ENCODE measurements at places on chromosomes 7 and 10. TPM values are rescaled to one million over a fixed set of nuclear protein-coding genes. Genes with fewer than 3 reads are reported as not detected.
A peak's percentile ranks its signal among the peaks of the same experiment; 100 is the strongest.

GRCh38 chr10:11443468-11444154, 167.8 kb downstream of the USP6NL start:
- DNase-seq = no peak

GRCh38 chr10:102643336-102644065, 778 bp upstream of the TRIM8 start:
- DNase-seq = peak; percentile 89

DNA sequence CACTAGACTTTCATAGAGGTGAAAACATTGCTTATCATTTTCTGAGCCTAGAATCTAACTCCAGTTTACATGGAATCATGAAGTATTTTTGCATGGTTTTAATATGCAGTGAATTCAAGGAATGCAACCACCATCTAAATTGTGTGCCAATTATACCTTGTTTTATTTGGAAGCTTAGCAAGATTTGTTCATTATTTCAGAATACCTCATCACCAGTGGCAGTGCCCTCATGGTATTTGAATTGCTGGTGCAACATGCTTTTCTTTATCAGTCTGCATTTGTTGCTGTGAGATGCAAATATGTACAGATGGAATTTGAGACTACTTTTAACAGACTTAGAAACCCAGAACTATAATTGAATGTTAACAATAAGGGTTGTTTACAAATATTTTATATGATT, 18.7 kb upstream of the ZNF800 start:
- DNase-seq = no peak

DNA sequence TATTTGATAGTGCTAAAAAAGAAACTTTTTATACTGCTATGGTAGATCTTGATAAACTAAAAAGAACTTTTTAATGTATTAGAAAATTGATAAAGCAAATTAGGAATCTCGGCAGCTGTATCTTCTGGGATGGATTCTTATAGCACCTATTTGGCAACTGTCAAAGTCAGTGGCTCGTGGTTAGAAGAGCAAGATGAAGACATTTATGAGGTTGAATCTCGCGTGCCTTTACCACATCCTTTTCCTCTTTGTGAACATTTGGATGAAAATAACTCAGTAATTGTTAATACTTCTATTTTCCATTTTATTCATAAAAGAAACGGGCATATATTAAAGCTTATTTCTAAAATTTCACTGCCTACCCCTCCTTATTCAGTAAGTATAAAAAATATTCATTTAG, 76.2 kb downstream of the CYP51A1 start:
- no peak for DNase-seq

OR2A7 gene
- not detected for total RNA-seq

GRID2IP gene
- total RNA-seq = 0.96 TPM

DNA sequence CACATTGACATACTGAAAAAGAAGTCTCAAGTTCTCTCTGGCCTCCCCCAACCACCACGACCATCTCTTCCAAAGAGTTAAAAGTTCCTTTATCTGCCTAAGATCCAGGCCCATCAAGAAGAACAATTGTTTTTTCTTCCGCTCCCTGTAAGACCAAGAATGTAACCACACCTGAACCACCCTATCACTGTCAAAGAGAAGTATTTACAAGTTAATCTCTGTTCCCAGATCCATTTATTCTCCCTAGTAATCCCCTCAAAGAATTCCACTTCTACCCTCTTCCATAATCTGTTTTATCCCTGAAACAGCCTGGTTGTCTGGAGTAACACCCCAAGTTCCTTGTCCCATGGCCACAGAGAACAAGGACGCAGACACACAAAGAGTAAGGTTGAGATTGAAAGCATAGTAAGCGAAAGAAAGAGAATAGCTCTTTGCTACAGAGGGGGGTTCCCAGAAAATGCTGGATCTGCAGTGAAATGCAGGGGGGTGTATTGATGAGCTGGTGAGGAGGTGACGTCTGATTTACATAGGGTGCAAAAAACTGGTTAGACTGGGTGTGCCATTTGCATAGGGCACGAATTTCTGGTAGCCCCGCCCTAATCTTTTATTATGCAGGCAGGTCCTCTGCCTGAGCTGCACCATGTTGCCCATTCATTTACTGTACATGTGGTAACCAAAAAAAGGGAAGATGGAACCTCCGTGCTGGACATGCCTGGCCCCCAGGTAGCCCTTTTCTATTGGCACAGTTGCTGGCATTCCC, 122.0 kb downstream of the SKIDA1 start:
- DNase-seq = no peak

GRCh38 chr10:129108378-129108777, 358.7 kb upstream of the MGMT start:
- DNase-seq = no peak

SPDYE8 gene
- 0.48 TPM for total RNA-seq

CDHR1 gene
- total RNA-seq = 1.2 TPM

- DNase-seq = no peak
Measured at GRCh38 chr7:37100735-37101331, 347.8 kb downstream of the ELMO1 start.

- DNase-seq = no peak
Measured at GRCh38 chr7:13577566-13578145, 411.8 kb downstream of the ETV1 start.

GRCh38 chr7:152868122-152869040, 108.8 kb downstream of the ACTR3B start:
- DNase-seq = no peak

DNA sequence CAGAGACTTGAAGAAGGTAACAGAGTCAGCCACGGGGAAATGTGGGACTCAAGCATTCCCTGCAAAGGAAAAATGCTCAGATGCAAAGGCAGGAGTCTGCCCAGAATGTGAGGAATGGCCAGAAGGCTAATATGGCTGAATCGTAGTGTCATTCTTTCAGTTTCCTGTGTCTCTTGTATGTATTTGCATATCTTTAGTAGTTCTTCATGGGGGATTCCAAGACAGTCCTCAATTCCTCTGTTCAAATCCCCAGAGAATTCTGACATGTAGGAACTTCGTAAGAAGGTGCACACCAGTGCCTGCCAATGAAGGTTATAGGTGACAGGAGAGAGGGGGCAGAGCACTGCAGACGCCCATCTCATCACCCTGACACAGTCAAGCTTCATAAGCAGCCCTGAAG, 154.4 kb downstream of the CACNB2 start:
- no peak for DNase-seq

DNA sequence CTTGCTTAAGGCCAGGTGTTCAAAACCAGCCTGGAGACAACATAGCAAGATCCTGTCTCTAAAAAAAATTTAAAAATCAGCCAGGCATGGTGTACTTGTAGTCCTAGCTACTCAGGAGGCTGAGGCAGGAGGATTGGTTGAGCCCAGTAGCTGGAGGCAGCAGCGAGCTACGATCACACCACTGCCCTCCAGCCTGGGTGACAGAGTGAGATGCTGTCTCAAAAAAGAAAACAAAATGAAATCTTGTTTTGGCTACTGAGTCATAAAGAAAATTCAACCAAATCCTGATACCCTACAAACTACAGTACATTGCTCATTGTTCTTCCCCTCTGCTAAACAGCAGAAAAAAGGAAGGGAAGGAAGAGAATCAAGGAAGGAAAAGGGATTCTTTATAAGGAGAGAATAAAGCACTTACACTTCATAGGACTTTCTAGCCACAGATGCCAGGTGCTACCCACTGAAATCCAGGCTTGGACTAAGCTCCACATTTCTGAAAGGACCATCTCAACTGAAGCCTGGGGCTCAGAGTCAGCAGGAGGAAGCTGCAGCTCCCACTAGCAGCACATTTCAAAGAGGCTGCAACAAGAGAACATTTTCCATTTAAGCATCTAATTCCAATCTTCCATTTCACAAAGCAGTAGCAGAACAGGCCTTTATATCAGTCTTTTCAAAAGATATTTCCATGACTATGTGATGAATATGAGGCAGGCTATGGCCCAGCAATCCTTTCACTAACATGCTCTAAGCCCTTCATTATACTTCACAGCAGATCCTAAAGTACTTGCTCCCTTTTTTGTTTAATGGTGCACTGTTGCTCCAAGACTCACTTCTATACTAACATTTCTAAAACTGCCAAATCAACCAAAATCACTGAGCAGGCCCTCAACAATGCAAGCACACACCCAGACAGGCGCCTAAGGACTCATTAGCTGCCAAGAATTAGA, 13.5 kb downstream of the TNPO3 start:
- no peak for DNase-seq

GRCh38 chr10:102627736-102628293, 16.5 kb upstream of the TRIM8 start:
- DNase-seq = peak; percentile 83

- DNase-seq = no peak
Measured at GRCh38 chr10:131456411-131456810, 144.9 kb upstream of the TCERG1L start.

SLC26A5 gene
- total RNA-seq = not detected

DNA sequence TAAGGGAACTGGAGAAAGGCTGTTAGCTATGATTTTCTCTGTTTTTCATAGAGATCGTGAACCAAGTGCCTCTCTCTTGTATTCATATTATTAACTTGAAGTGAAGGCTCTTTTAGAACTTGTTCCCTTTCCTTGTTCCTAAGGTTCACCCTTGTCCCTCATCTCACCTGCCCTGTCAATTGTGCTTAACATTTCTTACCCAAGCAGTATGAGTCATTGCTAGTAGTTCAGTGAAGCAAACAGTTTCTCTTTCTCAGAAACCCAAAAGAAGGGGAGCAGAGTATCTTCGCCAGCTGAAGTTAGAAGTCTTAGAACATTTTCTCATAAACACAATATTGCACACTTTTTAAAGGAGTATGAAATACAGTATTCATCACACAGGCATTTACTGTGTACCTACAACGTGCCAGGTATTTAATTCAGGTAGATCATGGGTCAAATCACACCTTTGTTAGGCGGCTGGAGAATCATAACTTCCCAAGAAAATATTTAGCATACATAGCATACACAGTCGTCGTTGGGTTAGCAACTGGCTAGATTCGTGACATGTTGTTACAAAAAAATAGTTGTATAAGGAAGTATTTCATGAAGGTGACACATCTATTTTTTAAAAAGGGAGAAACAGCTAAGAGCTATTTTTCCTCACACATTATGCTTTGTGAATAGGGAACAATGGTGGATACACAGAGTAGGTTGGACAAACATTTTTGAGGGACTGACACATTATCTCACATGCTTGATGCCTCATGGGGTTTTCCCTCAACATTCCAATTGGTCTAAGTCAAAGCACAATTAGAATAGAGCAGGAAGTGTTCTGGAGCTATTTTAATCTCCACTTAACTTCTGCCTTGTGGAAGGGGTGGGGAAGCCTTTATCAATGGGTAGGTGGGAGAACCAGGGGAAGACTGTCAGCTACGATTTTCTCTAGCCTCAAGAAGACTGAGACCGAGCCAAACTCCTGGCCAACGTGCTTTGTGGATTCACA, 13.2 kb downstream of the HDAC9 start:
- DNase-seq = no peak

GRCh38 chr10:59465088-59465487, 102.7 kb upstream of the FAM13C start:
- DNase-seq = no peak

GRCh38 chr7:46626261-46626660, 705.2 kb upstream of the IGFBP3 start:
- no peak for DNase-seq

DNA sequence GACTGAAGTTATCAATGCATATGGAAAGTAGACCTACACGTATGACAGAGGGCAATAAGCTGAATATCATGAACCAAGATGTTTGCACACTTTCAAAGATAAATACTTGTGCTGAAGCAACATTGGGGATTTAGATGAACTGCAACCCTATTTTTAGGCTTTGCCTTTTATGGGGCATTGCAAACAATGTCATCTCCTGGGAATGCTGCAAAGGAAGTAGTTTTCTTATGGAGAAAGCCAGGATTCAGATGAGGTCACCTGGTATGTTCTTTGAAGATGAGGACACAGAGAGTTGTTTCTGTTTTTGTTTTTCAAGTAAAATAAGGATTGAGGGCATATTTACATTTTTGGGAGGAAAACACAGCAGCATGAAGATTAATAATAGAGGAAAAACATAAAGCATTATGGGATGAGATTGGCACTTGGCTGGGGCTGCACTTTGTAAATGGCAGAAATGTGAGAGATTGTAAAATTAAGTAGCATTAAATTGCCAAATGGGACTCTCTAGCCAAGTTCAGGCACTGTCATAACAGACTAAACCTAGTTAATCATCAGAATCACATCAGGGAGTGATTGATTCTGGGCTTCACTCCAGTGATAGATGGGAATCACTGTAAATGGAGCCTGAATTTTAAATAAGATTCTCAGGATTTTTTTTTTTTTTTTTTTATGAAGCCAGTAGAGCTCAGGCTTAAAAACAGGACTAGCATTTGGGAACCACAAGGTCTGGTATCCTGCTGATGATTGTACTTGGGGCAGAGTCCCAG, 63.1 kb downstream of the MALRD1 start:
- DNase-seq = peak; percentile 41

DNA sequence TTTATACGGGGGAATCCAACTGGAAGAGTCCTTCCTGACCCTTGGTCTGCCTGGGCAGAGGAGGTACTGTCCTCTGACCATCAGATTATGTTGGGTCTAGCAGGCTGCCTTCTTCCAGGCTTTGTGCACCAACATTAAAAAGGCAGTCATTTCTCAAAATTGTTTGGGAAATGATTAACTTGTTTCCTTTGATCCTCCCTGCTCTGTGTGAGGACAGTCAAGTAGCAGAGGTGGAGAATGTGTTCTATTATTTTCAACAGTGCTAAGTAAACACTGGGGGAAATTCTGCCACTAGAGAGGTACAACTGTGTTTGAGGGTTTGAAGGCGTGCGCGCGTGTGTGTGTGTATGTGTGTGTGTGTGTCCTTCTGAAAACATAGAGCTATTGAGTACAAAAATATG, 20.6 kb downstream of the ACSL5 start:
- DNase-seq = no peak

GRCh38 chr7:99551334-99551733, 580 bp downstream of the FAM200A start:
- DNase-seq = no peak

OR2A42 gene
- 0.48 TPM for total RNA-seq

GRCh38 chr7:111853201-111853990, 291.1 kb upstream of the IMMP2L start:
- DNase-seq = peak; percentile 31

NKX2-3 gene
- not detected for total RNA-seq

DNA sequence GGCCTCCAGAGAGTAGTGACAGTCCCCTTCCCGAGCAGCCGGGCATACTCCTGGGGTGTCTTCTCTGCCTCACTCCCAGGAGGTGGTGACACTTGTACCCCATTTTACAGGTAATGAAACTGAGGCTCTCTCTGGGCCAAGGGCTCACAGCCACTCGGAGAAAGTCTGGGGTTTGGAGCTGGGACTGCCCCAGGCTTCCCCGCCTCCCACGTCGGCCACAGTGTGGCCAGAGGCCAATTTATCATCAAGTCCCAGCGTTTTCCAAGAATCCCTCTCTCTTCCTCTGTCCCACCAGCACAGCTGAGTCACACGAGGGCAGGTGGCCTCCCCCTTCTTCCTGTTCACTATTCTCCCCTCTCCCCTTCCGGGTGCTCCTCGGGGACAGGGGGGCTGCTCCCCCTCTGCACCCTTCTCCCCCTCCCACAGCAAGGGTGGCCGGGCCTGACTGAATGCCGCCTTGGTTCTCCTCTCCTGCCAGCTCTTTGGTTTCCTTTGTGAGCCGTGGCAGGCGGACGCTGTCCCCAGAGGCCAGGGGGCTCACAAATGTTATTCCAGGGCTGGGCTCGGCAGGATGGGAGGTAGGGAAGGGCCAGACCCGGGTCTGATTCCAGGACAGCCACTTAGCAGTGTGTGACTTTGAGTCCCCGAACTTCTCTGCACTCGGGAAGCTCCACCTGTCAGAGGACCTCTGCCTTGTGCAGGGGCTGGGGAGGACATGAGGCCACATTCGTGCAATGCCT, 17.7 kb downstream of the CLIP2 start:
- peak; percentile 9 for DNase-seq

GRCh38 chr7:13911909-13912308, 77.6 kb downstream of the ETV1 start:
- no peak for DNase-seq

OR2A12 gene
- 6.5 TPM for total RNA-seq

All from umbilical cord (tissue), 2 donors.